ENCODE measurements at places on chromosomes 5 and 9.

DNA sequence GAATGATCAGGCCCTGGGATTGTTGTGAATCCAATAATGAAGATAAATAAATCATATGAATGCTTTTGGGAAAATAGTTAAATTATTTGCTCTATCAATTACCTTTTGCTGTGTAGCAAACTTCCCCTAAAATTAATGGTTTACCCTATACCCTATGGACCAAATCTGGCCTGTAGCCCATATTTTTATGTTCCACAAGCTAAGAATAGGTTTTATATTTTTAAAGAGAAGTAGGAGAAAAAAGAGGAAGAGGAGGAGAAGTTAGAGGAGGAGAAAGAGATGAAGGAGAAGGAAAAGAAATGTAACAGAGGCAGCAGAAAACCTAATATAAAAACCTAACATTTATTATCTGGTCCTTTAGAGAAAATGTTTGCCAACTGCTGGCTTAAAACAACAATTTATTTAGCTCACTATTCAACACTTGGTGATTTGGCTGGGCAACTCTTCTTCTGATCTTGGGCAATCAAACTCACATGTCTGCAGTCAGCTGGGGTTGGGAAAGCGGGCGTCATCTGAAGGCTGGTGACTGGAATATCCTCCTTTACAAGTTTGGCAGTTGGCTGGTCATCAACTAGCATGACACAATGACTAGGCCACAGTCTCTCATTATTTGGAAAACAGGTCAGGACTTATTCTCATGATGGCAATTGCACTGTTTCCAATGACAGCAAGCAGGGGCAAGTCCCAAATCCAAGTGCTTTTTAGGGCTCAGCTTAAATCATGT is 522.9 kb downstream of the RASEF start:
- no peaks in the 10 kb centered on the region for H3K4me1 ChIP-seq
- H3K4me3 ChIP-seq: no peak overlapping the region
- DNase-seq: no peak
- H3K36me3 ChIP-seq: no peaks in the 10 kb centered on the region

GRCh38 chr9:93286252-93287188 is 102.6 kb downstream of the WNK2 start:
- H3K27ac ChIP-seq: no peak overlapping the region
- H3K4me3 ChIP-seq: no peak overlapping the region
- no peaks in the 10 kb centered on the region for H3K27me3 ChIP-seq

DNA sequence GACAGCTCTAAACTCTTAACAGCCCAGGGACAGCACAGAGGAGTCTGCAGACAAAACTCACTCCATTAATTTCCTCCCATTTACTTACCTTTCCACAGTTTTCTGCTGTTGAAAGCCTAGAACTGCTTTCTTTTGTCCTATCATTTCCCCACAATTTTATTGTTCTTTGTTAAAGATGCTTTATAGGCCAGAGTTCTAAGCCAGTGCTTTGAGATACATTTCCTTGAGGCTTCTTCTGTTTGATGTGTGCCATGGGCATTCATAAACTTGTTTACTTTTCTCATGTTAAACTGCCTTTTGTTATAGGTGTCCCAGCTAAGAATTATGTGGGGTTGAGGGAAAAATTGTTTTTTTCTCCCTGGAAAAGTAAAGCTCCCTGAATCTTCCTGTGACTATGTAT is 25.9 kb upstream of the SUB1 start:
- H3K4me3 ChIP-seq: no peak overlapping the region
- H3K27ac ChIP-seq: no peak overlapping the region
- H3K27me3 ChIP-seq: no peaks in the 10 kb centered on the region
- no peak for DNase-seq
- H3K4me1 ChIP-seq: no peaks in the 10 kb centered on the region
- no peaks in the 10 kb centered on the region for H3K36me3 ChIP-seq

GRCh38 chr9:38084556-38084880 is 15.5 kb upstream of the SHB start:
- no peaks in the 10 kb centered on the region for H3K27me3 ChIP-seq
- no peak overlapping the region for H3K27ac ChIP-seq
- H3K4me1 ChIP-seq: no peaks in the 10 kb centered on the region
- no peak overlapping the region for H3K4me3 ChIP-seq
- H3K36me3 ChIP-seq: no peaks in the 10 kb centered on the region
- DNase-seq: no peak

DNA sequence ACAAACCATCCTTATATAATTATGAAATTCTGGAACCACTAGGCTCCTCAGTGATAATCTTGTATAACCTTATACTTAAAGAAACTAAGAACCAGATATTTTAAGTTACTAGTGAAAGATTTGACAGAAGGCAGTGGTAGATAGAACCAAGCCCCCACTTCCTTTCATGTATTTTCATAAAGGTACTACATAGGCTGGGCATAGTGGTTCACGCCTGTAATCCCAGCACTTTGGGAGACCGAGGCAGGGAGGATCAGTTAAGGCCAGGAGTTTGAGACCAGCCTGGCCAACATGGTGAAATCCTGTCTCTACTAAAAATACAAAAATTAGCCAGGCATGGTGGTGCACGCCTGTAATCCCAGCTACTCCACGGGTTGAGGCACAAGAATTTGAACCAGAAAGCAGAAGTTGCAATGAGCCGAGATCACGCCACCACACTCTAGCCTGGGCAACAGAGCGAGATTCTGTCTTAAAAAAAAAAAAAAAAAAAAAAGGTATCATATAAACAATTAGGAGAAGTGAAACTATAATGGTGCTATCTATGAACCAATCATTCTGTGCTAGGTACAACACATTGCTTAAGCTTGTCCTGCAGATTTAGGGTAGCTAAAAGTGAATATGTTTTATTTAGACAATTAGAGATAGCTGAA is 27.9 kb upstream of the DTWD2 start:
- no peak overlapping the region for H3K4me3 ChIP-seq
- H3K27me3 ChIP-seq: no peaks in the 10 kb centered on the region
- DNase-seq: no peak
- H3K4me1 ChIP-seq: no peaks in the 10 kb centered on the region
- no peak overlapping the region for H3K27ac ChIP-seq
- no peaks in the 10 kb centered on the region for H3K36me3 ChIP-seq

DNA sequence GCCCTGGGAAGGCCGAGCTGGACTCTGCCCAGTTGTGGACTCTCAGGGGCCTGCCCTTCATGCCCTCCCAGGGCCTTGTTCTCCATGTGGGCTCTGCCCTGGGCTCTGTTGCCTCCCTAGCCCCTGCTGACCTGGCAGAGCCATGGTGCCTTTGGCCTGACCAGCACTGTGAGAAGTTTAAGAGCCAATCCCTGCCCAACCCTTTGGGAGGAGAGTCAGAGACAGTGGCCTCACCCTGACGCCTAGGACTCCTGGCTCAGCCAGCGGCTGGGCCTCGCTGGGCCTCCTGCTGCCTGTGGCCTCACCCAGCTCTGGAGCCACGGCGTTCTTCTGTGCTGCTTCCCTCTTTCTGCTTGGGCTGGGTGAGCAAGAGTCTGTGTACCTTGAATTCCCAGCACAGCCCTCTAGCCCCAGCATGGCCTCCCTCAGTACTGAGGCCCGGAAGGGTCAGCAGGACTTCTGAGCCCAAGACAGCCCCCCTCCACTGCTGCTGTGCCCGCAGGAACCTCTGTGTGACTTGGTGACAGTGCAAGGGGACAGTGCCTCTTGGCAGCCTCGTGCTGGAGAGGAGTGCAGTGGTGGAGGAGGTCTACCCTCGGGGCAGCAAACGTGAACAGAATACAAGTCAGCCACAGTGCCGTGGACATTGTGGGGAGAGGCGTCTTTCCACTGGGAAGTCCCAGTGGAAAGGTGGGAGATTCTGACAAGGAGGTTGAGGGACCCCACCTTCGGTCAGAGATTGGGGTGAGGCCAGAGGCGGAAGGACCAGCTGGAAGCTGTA is 97.4 kb downstream of the CACNA1B start:
- H3K27me3 ChIP-seq: no peaks in the 10 kb centered on the region
- no peak for DNase-seq
- no peaks in the 10 kb centered on the region for H3K4me1 ChIP-seq

GRCh38 chr5:6491919-6492290 is 43.2 kb downstream of the UBE2QL1 start:
- H3K27me3 ChIP-seq: no peaks in the 10 kb centered on the region
- no peak overlapping the region for H3K4me3 ChIP-seq
- H3K36me3 ChIP-seq: no peaks in the 10 kb centered on the region
- no peak overlapping the region for H3K27ac ChIP-seq

- no peak for DNase-seq
- H3K4me3 ChIP-seq: no peak overlapping the region
- no peaks in the 10 kb centered on the region for H3K4me1 ChIP-seq
- H3K36me3 ChIP-seq: no peaks in the 10 kb centered on the region
Observed at GRCh38 chr9:124754289-124754688, 16.8 kb downstream of the NR6A1 start.

DNA sequence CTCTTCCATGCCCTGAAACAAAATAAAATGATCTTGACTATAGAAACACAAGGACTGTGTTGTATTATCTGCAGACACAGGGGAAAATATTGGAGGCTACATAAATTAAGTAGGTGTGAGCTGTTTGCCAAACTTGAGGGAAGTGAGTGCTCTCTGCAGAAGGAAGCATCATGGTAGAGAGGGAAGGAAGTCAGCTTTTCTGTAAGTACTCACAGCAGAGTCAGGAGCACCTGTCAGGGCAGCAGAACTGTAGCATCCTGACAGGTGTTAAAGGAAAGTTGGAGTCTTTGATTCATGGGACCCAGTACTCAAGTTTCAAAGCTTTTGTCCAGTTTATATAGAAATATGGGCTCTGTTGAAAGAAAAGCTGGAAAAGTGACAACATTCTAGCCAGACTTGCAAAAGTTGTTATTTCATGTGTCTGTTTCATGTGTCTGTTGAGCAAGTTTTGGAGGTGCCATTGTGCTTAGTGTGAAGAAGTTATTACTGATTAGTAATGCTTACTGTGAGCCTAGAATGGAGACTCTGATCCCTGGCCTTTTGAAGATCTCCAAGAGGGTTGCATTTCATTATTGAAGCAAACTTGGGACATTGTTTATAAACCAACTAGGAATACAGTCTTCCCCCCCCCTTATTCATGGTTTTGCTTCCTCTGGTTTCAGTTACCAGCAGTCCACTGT is 194.7 kb downstream of the SPATA31D1 start:
- no peak for DNase-seq
- no peaks in the 10 kb centered on the region for H3K27me3 ChIP-seq
- no peak overlapping the region for H3K4me3 ChIP-seq
- H3K27ac ChIP-seq: no peak overlapping the region
- no peaks in the 10 kb centered on the region for H3K4me1 ChIP-seq
- H3K36me3 ChIP-seq: no peaks in the 10 kb centered on the region

GRCh38 chr9:76090330-76090729 is 199.9 kb downstream of the PCSK5 start:
- H3K27ac ChIP-seq: no peak overlapping the region
- DNase-seq: no peak
- no peaks in the 10 kb centered on the region for H3K36me3 ChIP-seq

DNA sequence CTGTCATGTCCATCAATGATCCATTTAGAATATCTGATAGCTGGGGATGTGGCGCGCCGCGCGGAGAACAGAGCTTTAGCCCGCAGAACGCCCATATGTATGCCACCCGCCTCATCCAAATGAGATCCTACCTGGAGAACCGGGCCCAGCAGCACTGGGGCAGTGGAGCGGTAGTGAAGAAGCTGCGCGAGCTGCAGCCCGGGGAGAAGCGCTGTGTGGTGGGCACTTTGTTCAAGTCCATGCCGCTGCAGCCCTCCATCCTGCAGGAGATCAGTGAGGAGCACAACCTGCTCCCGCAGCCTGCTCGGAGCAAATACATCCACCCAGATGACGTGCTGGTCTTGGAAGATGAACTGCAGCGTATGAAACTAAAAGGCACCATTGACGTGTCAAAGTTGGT is 313.7 kb downstream of the NR2F1-AS1 start:
- H3K4me1 ChIP-seq: no peaks in the 10 kb centered on the region
- no peaks in the 10 kb centered on the region for H3K36me3 ChIP-seq
- no peak overlapping the region for H3K4me3 ChIP-seq
- H3K27me3 ChIP-seq: no peaks in the 10 kb centered on the region
- no peak for DNase-seq

DNA sequence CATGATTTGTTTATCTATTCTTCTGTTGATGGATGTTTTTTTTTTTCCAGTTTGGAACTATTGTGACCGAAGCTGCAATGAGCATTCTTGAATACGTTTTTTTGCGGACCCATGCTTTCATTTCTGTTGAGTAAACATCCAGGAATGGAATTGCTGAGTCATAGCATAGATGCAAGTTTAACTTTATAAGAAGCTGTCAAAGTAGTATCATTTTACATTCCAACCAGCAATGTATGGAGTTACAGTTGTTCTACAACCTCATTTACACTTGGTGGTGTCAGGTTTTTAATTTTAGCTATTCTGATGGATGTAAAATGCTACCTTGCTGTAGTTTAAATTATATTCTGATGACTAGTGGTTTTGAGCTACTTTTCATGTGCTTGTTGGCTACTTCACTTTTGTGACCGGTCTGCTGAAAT is 49.0 kb downstream of the NPR3 start:
- no peaks in the 10 kb centered on the region for H3K4me1 ChIP-seq
- H3K4me3 ChIP-seq: no peak overlapping the region
- DNase-seq: peak; percentile 28
- peak overlapping the region; percentile 44 for H3K27ac ChIP-seq
- H3K36me3 ChIP-seq: no peaks in the 10 kb centered on the region
- no peaks in the 10 kb centered on the region for H3K27me3 ChIP-seq

GRCh38 chr5:17255471-17256021 is 38.1 kb downstream of the BASP1 start:
- H3K27ac ChIP-seq: no peak overlapping the region
- H3K4me3 ChIP-seq: no peak overlapping the region
- H3K27me3 ChIP-seq: no peaks in the 10 kb centered on the region
- DNase-seq: no peak
- no peaks in the 10 kb centered on the region for H3K4me1 ChIP-seq

DNA sequence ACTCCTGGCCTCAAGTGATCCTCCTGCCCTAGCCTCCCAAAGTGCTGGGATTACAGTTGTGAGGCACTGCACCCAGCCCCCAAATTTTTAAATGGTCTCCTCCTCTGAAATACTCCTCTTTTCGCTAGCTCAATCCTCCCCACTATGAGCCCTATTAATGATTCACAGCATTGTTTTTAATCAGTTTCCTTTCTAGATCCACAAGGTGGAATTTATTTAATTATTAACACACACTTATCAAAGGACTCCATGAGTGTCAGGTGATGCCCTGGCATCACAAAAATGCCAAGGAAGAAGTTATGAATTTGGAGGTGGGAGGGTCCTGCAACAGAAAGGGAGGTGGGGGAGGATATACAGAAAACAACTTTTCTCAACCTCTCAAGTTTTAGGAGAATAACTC is 806.5 kb downstream of the PRELID2 start:
- no peak overlapping the region for H3K4me3 ChIP-seq
- H3K36me3 ChIP-seq: no peaks in the 10 kb centered on the region
- no peak overlapping the region for H3K27ac ChIP-seq
- no peaks in the 10 kb centered on the region for H3K27me3 ChIP-seq

- no peaks in the 10 kb centered on the region for H3K27me3 ChIP-seq
- no peak overlapping the region for H3K27ac ChIP-seq
Observed at GRCh38 chr5:52674815-52675545, 112.7 kb upstream of the ITGA1 start.
